AML-193 (cell line): ENCODE measurements at places on chromosomes 2 and 18.

- peak; percentile 62 for DNase-seq
Measured at GRCh38 chr2:111702119-111702803, 181.7 kb downstream of the ANAPC1 start.

DNA sequence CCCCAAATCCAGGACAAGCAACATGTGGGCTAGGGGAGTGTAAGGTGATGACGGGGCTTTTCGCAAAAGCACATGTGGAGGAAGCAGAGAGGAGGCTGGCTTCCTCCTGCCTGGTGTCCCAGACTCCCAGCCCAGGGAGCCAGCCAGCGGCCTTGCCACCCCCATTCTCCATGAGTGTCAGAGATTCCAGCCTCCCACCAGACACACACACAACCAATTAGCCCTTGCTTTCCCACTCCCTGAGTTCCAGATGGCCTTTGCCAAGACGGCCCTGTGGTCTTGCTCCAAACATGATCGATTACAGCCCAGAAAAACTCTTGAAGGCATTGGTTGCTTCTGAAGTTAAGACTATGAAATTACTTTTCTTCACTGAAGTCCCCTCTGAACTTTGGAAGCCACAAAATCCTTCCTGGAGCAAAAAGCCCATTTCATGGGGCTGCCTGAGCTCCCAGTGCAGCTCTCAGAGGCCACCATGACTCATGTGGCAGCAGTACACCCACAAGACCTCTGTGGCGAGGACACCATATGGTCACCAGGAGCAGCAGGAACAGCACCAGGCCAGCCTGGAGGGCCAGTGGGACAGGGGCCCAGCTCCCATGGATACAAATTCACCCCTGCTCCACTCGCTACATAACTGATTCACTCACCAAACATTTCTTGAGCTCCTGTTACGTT lies 69.1 kb upstream of the PID1 start:
- no peak for DNase-seq

DNA sequence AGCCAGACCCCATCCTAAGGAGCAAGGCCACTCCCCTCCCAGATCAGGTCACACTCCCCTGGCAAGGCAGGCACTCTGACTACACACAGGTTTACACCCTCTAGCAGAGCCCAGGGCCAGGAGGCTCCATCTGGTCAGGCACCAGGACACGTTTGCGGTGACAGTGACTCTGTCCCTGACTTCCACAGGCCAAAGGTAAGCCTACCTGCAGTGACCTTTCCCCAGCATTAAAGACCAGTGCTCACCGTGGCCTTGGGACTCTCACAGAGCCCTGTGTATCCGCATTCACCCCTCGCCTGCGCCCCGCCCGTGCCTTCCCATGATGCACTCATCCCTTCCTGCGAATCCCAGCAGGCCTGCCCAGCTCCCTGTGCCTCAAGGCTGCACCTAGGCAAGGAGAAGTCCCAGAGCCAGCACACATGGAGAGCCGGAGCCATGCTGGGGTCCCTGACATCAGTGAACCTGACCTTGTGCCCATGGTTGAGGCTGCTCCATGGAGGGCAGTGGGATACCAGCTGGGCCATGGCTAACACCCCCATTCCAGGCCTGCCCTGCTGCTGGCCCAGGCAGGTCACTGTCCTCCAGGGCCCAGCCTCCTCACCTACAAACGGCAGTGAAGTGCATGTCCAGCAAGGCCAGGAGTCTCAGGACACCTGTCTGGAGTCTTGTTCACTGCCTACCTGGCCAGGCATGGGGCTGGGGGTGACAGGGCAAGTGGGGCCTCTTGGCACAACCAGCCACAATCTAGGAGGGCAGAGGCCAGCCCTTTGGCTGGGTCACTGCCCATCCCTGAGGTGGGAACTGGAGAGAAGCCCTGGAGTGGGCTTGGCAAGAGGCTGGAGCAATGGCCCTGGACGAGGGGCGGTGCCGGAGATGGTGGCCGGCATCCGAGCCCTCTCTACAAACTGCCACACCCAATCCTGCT lies 3.0 kb downstream of the NEURL3 start:
- no peak for DNase-seq

GRCh38 chr2:175002547-175003274 lies 2.5 kb downstream of the CHN1 start:
- no peak for DNase-seq

DNA sequence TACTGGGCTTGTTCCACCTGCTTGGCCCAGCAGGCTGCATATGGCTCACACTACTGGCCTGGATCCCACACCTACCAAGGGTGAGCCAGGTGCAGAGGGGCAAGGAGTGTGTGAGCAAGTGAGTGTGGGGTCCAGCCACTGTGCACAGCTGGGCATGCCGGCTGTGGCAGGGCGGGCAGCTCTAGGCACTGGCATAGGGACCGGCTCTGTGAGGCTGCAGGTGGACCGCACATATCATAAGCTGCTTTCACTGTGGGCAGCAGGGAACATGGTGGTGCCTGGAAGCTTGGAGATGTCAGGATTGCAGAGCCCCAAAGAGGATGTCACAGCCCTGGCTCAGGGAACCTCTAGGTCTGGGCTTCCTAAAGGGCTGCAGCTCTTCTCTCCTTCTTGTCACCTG lies 154.3 kb downstream of the THSD7B start:
- no peak for DNase-seq

GRCh38 chr18:14014456-14014855 lies 99.1 kb upstream of the MC2R start:
- DNase-seq: no peak

GRCh38 chr2:43327119-43327518 lies 100.7 kb upstream of the ZFP36L2 start:
- DNase-seq: no peak

- no peak for DNase-seq
Measured at GRCh38 chr2:70541481-70542020, 12.1 kb downstream of the TGFA start.

DNA sequence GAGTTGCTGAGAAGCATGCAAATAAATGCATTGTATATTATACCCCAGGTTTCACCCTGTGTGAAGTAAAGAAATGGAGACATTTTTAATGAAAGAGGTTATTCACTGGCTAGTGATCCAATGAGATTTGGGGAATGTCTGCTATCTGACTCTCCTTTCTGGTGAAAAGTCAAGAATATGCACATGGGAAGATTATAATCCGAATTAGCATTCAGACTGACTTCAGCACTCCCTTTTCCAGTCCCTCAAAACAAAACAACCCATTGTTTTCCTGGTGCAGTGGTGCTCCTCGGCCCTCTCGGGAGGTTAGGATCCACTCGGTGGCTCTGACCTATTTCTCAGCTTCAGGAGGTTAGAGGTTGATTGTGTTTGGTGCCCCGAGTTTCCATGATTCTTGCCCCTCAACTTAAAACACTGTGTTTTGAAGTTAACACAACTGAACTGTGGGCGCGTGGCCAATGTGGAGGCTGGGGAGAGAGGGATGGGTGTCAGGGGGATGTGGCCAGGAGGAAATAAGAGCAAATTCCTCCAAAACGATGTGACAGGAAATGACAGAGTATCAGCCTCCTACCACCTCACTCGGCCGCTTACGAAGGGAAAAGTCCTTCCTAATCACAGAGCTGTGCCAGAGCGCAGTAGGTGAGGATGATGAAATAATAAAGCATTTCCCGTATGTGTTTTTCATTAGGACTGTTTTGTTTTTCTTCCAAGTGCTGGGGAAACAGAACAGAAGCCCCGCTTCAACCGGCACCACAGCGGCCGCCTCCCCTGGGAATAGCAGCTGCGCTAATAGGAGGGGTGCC lies 440.1 kb downstream of the MTX2 start:
- DNase-seq: no peak

GRCh38 chr2:128436479-128437203 lies 118.0 kb upstream of the HS6ST1 start:
- DNase-seq: no peak

DNA sequence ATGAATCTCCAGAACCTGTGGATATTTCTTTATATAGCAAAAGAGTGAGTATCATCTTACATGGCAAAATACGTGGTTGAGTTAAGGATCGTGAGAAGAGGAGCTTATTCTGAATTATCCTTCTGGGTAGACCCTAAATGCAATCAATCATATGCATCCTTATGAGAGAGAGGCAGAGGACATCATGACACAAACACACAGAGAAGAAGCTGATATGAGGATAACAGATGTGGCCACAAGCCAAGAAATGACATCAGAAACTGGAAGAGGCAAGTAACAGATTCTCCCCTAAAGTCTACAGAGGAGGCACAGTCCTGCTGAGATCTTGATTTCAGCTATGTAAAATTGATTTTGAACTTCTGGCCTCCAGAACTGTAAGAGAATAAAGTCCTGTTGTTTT lies 730.2 kb upstream of the ZNF804A start:
- no peak for DNase-seq

- DNase-seq: no peak
Measured at GRCh38 chr2:61172671-61173070, 10.7 kb downstream of the C2orf74 start.

GRCh38 chr2:4973354-4973753 lies 718.8 kb upstream of the SOX11 start:
- DNase-seq: no peak

GRCh38 chr2:9141091-9141667 lies 65.4 kb upstream of the ASAP2 start:
- no peak for DNase-seq

- peak; percentile 41 for DNase-seq
Measured at GRCh38 chr2:71282493-71282892, 49.1 kb upstream of the ZNF638 start.

- no peak for DNase-seq
Measured at GRCh38 chr2:183037553-183038340, 510 bp downstream of the NCKAP1 start.

DNA sequence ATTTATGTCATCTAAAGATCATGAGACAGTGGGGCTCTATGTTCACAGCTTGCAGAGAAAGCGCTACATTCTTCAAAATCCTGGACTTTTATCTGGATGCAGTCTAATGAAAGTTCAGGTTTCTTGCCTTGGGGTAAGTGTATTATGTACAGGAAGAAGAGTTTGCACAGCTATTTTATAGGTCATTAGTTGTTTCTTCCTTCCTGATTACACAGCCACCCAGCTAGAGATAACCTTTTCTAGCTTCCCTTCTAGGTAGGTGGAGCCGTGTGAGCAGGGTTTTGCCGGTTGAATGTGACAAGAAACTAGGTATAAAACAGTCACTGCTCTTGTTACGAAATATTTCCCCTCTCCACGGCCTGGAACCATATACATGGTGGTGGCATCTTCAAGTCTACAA lies 800.8 kb upstream of the SOX11 start:
- no peak for DNase-seq

DNA sequence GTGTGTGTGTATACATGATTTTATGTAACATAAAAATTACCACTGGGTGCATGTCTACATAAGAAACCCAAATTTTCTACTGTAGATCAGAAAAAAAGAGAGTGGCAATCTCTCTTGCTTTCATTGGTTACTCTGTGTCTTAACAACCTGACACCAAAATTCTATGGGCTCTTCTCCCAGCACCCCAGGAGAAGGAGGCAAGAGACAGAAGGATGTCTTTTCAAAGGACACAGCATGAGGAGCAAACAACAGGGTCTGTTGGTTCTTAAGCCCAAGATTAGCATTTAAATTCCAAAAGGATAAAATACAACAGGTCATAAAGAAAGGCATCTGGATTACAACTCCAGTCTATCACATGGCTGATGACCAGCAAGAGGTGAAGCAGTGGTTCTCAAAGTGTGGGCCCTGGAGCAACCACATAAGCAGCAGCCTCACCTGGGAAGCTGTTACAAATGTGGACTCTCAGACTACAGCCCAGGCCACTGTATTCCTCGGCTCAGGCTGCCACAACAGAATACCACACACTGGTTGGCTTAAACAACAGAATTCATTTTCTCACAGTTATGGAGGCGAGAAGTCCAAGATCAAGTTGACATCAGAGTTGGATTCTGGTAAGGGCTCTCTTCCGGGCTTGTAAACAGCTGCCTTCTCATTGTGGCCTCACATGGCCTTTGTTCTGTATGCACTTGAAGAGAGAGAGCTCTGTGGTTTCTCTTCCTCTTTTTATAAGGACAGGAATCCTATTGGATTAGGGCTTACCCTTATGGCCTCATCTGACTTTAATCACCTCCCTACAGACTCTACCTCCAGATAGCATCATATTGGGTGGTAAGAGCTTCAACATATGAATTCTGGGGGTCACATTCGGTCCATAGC lies 79.8 kb upstream of the RNF152 start:
- DNase-seq: peak; percentile 21

DNA sequence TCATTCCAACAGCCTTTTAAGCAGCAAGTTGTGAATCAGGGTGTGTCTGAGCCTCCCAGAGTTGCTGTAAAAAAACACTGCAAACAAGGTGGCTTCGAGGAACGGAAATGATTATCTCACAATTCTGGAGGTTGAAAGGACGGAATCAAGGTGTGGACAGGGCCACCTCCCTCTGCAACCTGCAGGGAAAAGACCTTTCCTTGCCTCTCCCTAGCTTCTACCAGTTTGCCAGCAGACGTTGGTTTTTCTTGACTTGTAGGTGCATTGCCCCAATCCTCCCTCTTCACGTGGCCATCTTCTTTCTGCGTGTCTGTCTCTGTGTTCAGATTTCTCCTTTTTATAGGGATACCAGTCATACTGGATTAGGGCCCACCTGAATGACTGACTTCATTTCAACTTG lies 24.8 kb upstream of the TMEM131 start:
- no peak for DNase-seq

DNA sequence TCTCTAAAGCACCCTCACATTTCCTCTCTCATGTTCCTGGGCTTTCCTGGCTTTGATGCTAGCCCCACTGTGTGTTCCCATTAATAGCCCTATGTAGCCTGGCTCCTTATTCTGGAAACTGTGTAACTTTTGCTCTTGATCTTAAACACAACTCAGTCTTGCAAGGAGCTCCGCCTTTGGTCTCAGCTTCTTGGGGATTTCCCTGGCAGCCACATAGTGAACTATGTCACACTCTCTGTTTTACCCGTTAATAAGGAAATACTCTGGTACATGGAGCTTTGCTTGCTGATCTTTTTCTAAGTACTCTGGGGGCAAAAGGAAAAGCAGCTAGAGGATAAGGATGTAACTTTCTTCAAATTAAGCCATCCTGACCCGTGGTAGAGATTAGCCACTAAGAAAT lies 259.3 kb downstream of the NEDD4L start:
- DNase-seq: no peak

DNA sequence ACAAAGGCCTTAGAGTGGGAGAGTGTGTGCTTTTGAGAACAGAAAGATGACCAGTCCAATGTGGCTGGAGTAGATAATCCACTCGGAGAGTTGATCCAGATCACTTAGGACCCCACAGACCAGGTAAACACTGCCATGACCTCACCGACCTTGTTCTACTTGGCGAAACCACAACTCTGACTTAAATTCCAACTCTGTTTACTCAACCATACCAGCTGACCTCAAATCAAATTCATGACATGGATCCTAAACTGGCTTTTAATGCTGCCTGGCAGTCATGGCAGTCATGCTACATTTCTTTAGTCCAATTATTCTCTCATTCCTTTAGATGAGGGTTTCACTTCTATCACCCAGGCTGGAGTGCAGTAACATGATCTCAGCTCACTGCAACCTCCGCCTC lies 347.1 kb upstream of the FAM98A start:
- DNase-seq: no peak

- DNase-seq: no peak
Measured at GRCh38 chr18:42157420-42157819, 202.4 kb downstream of the PIK3C3 start.
